ENCODE measurements at places on chromosomes 1 and 21.

- no peak for DNase-seq
These were observed 41.8 kb upstream of the CAMTA1 start for GRCh38 chr1:6743189-6744101.

GRCh38 chr1:77541162-77541545 is 141.3 kb downstream of the ZZZ3 start:
- DNase-seq: no peak

DNA sequence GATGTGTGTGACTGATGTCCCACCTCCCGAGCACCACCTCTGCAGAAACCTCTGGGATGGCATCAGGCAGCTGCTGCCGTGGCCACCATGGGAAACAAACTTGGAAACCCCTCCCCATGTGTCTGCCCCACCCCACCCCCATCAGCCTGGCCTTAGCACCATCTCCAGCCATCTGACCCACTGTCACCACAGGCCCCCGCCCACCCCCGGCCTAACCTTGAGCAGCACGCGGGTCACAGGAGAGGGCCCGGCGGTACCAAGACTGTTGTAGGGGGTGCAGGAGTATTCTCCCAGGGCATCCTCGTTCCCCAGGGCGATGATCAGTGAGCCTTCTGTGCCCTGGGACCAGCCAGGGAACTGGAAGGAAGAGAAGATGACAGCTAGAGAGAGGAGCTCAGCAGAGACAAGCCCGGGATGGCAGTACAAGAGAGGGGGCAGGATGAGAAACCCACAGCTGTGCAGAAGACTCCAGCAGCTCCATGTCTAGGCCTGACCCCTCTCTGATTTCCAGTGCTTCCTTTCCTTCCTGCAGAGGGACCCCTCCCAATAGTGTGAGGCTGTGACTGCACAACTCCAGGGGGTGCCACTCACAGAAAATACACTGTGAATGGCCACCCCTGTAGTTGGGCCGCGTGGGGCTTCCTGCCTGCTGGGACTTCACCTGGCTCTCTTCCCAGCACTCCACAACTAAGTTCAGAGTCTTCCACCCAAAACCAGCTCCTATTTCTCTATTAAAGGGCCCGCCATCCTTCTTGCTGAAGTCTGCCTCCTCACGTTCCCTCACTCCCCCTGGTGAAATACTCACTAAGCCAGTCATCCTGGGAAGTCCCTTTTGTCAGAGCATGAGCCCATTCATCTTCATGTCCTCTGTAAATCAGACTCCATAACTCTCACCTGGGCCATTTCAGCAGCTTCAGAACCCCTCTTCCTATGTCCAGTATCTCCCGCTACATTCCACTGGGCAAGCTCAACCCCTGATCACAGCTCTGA is 7.3 kb upstream of the TAGLN2 start:
- no peak for DNase-seq

GRCh38 chr1:78072216-78072615 is 26.4 kb downstream of the GIPC2 start:
- DNase-seq: no peak

GRCh38 chr1:68653882-68654281 is 157.0 kb upstream of the DEPDC1 start:
- no peak for DNase-seq

- DNase-seq: no peak
These were observed 18.2 kb upstream of the NADK start for GRCh38 chr1:1796466-1796865.

DNA sequence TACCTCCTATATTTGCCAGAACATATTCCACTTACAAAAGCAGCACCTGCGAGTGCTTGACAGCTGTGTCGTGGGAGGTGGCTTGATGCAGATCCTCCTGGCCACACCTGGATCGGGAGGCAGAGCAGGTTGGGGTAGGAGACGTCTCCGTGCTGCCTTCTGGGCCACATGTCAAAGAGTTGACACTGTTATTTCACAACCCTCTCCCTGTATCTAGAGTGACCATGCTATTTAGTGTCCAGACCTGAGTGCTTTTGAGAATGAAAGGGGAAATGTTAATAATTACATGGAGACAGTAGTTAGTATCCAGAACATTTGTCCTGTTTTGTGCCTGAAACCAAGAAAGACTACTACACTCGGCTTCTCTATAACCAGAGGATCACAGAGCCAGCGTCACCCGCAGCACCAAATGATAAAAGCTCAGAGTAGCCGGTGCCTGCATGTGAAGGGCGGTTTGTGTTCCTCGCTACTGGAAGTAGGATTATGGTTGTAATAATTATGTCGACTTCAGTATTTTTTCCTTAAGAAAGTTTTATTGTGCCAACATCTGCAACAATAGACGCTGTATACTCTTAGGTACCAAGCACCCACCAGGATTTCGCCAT is 77.1 kb downstream of the GALNT2 start:
- DNase-seq: no peak

GRCh38 chr1:21126324-21126723 is 50.4 kb downstream of the EIF4G3 start:
- DNase-seq: no peak

DNA sequence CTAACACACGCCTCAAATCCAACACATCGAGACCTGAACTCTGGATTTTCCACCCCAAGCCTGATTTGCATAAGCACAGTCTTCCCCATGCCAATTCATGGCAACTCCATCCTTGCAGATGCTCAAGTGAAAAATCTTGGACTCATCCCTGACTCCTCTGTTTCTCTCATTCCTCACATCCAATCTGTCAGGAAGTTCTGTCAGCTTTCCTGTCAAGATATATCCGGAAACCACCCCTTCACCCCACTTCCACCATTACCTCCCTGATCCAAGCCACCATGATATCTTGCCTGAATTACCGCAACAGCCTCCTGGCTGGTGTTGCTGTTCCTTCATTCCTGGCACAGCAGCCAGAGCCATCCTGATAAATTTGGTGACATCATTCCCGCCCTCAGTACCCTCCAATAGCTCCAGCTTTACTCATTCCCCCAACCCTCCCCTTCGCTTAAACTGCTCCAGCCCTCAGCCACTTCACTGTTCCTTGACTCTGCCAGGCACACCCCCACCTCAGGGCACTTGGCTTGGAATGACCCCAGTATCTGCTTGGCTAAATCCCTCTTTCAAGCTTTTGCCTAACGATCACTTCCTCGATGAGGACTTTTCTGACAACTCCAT is 17.4 kb downstream of the TCEA3 start:
- DNase-seq: no peak

DNA sequence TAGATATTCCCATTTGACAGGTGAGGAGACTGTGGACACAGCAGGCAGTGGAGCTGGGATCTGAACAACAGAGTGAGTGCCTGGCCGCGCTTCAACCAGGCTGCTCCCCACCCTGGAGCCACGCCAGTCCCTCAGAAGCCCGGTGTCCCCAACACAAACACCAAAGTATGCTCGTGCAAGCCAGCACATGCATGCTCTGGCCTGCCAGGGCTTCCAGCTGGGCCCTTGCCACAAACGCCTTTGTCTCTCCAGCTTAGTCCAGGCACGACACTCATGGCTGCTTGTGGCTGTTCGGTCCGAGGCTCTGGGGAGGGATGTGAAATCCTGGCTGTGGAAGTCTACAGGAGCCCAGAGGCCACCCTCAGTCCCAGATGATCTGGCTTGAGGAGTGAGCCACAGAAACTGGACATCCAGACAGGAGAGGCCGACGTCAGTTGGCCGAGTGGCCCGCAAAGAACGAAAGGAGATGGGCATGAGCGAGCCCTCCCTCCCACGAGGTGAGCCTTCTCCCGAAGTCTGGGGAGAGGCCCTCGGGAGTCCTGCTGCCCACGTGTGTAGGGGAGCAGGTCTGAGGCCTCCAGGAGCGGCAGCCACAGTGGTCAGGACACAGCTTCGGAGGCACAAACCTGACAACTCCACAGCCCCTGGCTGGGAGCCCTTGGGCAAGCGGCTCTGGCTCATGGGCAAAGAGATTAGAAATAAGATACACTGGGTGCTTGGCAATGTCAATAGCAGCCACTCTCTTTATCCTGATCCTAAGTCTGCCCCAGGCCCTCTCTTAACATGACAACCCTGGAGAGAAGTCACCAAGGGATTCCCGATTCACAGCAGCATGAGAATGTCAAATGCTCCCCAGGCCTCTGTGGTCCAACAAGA is 117.1 kb upstream of the IFFO2 start:
- DNase-seq: no peak

DNA sequence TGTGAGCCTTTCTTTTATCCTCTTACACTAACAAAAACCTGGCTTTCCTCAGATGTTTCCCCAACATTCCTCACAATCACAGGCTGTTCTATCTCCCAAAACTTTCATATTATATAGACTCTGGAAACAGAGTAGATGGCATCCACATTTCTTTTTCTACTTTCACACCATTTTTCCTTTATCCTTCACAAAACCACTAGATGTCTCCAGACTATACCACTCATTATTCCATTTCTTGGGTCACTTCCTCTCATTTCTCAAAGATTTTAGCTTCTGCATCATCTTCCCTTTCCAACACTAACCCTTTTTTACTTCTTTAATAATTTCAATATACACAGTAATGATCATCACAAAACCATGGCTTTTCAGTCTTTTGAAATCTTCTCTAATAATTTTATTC is 286.0 kb upstream of the DEPDC1 start:
- DNase-seq: no peak

GRCh38 chr1:229863651-229864545 is 203.1 kb upstream of the GALNT2 start:
- no peak for DNase-seq
